NAMALWA (cell line): ENCODE measurements at places on chromosomes 1 and 21.

- DNase-seq: no peak
These were observed 49.8 kb downstream of the SMG7 start for GRCh38 chr1:183522104-183522503.

- peak; percentile 60 for DNase-seq
These were observed 407.8 kb downstream of the PTPRC start for GRCh38 chr1:199046618-199047017.

DNA sequence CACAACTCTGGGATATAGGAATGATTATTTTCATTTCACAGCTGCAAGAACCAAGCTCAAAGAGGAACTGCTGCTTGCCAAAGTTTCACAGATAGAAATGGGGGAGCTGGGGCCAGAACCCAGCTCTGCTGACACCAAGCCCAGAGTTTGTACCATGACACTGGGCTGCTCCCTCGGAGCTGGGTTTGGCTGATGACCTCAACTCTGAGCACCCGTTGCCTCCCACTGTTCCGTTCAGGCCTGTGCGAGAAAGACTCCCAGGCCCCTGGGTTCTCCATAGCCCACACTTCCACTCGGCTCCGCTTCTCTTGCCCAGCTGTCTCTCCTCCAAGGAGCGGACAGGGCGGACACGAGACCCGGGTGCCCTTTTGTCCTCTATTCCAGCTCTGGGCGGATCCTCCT lies 55.2 kb downstream of the NGF start:
- no peak for DNase-seq

DNA sequence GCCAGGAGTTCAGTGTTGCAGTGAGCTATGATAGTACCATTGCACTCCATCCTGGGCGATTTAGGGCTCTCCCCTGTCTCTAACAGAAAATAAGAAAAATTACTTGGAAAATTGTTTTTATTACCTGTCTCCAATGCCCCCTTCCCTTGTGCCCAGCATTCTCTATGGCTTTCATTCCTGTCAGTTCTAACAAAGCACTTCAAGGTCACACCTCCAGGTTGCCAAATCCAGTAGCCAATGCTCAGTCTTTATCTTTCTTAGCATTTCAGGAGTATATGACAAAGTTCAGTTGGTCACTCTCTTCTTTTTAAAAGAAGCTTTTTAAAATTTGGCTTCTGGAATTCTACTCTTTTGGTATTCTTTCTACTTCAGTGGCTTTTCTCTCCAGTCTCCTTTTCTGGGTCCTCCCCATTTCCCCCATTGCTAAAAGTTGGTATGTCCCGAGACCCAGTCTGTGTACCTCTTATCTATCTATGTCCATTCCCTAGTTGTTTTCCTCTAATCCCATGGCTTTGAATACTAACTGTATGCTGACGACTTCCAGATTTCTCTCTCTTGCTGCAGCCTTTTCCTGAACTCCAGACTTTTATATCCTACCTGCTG lies 69.9 kb downstream of the LAMC1 start:
- DNase-seq: no peak

DNA sequence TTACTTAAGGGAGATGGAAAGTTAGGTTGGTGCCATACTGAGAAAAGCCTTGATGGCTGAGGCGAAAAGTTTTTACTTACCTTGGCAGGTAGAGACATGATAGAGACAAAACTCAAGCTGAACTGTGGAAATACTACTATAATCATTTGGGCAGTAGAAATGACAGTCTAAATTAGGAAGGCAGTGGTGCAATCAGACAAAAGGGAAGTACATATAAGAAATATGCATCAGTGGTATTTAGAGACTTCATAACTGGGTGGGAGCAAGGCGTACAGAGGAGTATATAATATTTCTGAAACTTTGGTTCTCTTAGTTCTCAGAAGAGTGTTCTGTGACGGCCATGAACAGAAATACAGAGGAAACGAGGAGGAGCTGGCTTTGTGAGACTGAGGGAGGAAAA lies 2.4 kb upstream of the CEP350 start:
- peak; percentile 28 for DNase-seq

GRCh38 chr1:111515291-111516004 lies 12.0 kb upstream of the ADORA3 start:
- no peak for DNase-seq

DNA sequence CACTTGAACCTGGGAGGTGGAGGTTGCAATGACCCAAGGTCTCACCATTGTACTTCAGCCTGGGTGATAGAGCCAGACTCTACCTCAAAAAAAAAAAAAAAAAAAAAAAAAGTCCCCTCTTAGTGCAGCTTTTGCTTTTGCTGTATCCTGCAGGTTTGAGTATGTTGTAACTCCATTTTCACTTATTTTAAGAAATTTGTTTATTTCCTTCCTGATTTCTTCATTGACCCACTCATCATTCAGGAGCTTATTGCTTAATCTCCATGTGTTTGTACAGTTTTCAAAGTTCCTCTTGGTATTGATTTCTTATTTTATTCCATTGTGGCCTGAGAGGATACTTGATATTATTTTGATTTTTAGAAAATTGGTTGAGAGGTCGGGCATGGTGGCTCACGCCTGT lies 50.9 kb upstream of the AK4 start:
- no peak for DNase-seq

- no peak for DNase-seq
These were observed 15.0 kb upstream of the LRP8 start for GRCh38 chr1:53342735-53343470.

DNA sequence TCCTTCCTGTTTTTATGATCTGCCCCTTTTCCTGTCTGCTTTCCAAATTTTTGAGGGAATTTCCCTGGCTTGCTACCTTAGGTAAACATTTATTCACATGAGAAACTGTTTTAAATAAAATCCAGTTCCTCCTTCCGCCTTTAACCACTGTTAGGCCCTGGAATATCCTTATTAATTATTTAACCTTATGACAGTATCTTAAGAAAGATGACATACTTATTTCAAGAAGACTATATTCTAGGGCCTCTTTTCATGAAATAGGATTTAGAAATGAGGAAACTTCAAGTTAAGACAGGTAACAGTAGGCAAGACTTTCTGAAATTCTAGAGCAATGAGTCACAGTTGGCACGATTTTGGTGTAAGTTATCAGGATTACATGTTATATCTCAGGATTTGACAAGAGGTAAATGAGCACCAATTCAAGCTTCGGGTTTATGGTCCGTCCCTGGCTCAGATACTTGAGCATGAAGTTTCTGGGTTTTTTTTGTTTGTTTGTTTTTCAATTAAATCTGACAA lies 2.0 kb upstream of the TNFSF18 start:
- no peak for DNase-seq
